ENCODE measurements at places on chromosomes 2 and 18. TPM values are rescaled to one million over a fixed set of nuclear protein-coding genes. Genes with fewer than 3 reads are reported as not detected.

SLC9A4 gene
- total RNA-seq, result 0.40 TPM

DNER gene
- 2.7 TPM for total RNA-seq

KYNU gene
- total RNA-seq, result 2.0 TPM

DSG4 gene
- total RNA-seq, result not detected

CD207 gene
- total RNA-seq, result not detected

EPC2 gene
- 11.7 TPM for total RNA-seq

POMC gene
- 4.5 TPM for total RNA-seq

TSPYL6 gene
- not detected for total RNA-seq

UGT1A8 gene
- not detected for total RNA-seq

HOXD4 gene
- 28.0 TPM for total RNA-seq

DNA sequence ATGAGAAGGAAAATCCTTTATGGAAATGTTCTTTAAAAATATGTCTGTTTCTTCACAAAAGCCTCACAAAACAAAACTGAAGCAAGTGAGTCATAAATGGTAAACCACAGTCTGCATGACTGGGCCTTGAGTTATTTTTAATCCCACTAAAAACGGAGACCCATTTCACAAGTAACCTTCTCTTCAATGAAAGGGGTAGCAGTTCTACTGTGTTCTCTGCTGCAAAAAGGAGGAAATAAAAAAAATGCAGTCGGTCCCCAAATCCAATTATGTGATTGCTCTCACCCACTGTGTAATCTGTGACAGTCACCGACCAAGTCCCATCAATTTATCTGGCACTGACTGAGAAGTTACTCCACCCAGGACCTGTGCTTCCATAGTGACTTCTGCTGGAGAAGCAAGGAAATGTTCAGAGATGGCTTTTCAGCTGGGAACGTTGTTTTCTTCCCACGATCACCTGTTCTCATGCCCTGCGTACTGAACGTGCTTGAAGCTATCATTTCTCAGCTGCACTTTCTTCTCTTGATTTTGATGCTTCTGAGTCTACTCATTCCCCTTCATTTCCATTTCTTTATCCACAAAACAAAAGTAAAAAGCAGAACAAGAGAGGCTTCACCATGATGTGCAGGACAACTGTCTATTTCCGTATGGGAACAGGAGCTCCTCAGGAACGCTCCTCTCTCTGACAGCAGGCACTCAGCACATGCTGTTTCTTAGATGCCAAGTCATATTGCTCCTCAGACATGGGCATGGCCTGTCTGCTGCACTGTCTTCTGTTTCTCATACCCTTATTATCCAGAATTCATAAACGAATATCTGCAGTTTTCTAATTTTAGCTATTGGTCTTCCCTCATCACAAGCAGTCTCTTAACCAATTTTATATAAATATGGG is 80.0 kb upstream of the TMEM200C start:
- peak; percentile 52 for DNase-seq

GRCh38 chr2:72235497-72236415 is 88.1 kb upstream of the CYP26B1 start:
- DNase-seq, result no peak

DNA sequence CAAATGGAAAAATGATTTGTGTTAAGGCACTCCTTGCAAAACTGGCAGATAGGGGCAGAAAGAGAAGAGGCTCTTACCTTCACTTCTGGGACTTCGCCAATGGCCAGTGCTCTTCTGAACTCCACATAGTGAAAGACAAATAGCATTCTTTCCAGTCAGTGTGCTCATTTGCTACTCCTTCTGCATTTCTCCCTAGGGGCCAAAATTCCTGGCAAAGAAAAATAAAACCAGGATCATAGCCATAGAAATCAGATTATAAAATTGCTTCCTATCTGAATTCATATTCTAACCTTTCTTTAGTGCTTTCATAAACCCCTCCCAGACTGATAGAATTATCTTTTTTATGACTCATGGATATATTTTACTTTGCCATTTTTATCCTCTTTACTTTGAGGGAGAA is 56.9 kb upstream of the PELI1 start:
- no peak for DNase-seq

DNA sequence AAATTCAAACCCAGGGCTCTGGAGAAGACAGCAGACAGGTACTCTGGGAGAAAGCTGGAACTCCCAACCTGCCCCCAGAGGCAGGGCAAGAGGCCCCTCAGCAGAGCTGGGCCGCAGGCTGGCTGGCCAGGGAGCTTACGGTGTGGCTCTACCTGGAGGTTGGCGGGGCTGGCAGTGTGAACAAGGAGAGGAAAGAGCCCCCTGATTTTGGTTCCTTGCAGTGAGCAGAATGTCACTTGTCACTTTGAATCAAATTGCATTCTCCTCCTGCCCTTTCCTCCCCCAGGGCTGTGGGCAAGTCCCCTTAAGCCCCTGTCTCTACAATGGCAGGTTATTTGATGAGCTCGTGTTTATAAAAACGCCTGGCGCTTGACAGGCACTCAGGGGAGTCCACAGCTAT is 32.6 kb downstream of the MYO7B start:
- DNase-seq, result no peak

DNA sequence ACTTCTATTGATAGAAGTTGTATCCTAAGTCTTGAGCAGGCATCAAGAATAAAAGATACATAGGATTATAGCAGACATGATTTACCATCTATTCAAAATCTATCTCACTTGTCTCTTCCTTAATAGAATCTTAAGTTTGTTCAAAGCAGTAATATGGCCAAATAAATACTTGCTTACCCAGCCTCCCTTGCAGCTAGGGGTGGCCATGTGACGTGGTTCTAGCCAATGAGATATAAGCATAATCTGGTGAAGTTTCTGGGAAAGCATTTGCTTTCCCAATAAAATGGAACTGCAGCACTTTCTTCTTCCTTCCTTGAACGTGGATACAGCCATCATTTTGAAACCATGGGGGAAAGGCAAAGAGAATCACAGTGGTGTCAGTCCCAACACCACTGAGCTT is 33.7 kb upstream of the SLC1A4 start:
- DNase-seq, result no peak

- DNase-seq, result no peak
These were observed 2.5 kb upstream of the NPAS2 start for GRCh38 chr2:100817388-100817985.

DNA sequence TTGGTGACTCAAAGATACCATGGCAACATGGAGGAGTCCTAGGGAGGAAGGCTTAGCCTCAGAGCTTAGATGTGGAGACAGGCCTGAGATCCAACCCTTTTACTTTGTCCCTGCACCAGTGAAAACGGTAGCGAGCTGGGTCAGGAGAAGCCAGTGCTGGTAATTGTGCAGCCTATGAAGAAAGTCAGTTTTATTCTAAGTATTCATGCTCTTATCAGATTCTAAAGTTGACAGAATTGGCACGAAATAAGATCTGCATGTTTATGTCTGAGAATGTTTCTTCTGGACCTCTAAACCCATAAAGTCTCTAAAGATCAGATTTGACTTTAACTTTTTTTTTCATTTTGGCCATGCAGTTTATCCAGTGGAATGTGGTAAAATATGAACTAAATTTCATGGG is 93.8 kb downstream of the SCG2 start:
- no peak for DNase-seq

DNA sequence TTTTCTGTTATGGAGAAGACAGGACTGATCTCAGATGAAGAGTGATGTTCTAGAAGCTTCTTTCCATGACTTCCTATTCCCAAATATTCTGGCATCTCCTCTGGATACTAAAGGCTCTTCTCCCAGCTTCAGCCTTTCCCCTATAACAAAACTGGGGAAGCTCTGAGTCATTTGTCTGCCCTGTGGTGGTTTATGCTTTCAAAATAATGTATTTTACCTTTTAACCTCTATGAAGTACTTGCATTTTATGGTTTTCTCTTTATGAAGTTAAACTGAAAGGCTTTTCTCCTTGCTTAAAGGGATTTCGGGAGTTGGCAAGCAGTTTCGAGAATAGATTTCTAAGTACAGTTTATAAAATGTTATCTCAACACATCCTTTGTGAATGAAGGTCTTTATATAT is 104.4 kb downstream of the TANC1 start:
- DNase-seq, result no peak

- DNase-seq, result no peak
These were observed 166.8 kb downstream of the TWIST2 start for GRCh38 chr2:239014458-239015217.

DNA sequence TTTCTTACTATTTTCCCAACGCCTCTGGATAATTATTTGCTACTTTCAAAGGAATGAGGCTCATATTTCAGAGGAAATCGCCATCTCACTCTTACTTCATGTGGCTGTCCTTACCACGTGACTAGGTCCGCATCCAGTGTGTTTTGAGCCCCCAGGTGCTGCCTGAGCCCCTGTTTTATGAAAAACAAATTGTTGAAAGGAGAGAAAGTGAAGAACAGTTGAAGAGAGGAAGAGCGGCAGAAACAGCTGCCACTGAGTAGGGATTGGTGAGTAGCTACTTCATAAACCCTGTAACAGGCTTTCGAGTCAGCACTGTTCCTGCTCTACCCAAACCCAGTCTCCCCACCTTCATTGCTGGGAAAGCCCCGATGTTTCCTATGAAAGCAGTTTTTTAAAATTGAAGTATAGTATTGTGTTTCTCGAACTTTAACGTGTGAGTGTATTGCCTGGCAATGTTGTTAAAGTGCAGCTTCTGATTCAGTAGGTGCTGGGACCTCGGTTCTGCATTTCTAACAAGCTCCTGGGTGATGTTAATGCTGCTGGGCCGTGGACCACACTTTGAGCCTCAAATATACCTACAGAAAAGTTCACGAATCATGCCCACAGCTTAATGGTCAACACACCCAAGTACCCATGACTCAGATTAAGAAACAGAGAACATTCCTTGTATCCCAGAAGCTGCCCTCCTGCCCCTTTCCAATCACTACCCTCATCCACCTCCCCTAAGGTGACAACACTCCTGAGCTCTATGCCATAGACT is 39.7 kb downstream of the TMEM177 start:
- DNase-seq, result peak; percentile 46

DNA sequence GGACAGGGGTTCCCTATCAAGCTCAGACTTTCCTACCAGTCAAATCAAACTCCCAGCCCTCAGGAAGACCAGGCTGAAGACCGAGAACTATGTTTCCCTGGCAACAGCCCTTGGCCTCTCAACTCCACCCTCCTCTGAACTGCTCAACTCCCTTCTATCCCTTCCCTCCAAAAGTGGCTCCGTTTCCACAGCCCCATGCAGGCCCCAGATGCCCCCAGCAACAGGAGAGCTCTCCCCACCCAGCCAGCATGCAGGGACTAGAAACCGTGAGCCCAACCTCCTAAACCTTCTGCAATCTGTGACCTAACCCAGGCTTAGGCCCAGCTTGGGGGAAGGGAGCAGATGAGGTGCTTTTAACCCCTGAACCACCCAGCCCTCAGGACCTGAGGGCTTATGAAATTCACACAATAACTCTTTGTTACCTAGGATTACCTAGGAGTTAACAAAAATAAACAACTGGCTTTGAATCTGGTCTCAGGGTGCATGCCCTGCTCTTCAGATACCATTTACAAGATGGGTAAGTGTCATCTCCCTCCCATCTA is 87.2 kb downstream of the BCL11A start:
- DNase-seq, result no peak

DNA sequence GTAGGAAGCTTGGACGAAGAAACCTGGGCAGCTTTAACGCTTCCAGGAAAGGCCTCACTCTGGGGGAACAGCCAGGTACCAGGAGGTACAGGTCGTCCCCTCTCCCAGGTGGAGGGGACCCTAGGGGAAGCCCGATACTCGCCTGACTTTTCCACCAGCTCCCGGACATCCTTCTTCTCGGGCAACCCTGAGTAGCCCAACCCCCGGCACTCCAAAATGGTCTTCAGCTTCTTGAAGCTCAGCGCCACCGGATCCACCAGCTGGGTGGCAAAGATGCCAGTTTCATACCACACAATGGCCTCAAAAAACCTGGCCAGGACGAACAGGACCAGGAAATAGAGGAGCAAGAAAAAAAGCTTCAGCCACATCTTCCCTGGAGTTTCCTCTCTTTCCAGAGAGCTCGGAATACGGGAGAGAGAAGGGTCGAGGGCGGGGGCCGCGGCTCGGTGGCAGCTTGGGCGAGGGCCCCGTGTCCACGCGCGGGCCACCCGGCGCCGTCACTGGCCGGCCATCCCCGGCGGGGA is 1.1 kb downstream of the RNF103 start:
- DNase-seq, result no peak

- no peak for DNase-seq
These were observed 99.6 kb downstream of the CELF4 start for GRCh38 chr18:37465958-37466357.

GRCh38 chr2:37168217-37168981 is 11.6 kb upstream of the EIF2AK2 start:
- DNase-seq, result no peak

DNA sequence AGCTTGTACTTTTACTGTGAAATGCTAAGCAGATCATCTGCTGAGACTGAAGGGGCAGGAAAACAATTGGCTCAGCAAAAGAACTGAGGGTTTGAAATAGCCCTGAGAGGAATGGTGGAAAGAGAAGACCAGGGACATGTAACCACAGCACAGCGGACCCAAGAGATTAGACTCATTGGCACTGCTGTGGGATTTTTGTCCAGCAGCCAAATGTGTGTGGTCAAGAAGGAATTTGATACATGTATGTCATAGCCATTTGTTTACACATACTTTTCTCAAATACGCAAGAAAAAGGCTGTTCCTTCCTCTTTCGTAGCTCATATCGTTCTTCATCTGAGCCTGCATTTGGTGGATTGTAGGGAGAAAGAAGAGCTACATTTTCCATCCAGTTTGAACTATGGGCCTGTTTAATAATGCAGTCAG is 73.8 kb downstream of the TRABD2A start:
- DNase-seq, result peak; percentile 16

- no peak for DNase-seq
These were observed 41.6 kb downstream of the PKDCC start for GRCh38 chr2:42089340-42089925.

- no peak for DNase-seq
These were observed 22.7 kb downstream of the SP5 start for GRCh38 chr2:170737821-170738220.

- no peak for DNase-seq
These were observed 75.6 kb upstream of the REG3A start for GRCh38 chr2:79235135-79235534.

- DNase-seq, result no peak
These were observed 173.3 kb upstream of the ZFP36L2 start for GRCh38 chr2:43399515-43400264.

DNA sequence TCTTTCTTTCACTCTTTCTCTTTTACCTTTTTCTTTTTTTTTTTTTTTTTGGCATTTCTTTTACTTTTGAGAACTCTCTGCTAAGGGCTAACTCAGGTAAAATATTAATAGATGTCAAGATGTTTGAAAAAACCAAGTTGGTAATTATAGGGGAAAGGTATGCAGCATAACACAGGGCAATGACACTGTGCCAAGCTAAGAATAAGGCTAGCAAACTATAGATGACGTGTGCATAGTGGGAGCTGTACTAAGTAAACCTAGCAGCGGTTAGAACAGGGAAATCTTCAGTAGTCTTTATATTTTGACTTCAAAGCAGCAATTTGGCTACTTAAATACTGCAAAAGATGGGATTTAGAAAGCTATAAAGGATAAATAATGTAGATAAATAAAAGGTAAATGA is 415.4 kb upstream of the RGPD4 start:
- no peak for DNase-seq

- DNase-seq, result no peak
These were observed 10.7 kb downstream of the MERTK start for GRCh38 chr2:111909079-111909478.
